ENCODE measurements at places on chromosomes 11 and 22.

DNA sequence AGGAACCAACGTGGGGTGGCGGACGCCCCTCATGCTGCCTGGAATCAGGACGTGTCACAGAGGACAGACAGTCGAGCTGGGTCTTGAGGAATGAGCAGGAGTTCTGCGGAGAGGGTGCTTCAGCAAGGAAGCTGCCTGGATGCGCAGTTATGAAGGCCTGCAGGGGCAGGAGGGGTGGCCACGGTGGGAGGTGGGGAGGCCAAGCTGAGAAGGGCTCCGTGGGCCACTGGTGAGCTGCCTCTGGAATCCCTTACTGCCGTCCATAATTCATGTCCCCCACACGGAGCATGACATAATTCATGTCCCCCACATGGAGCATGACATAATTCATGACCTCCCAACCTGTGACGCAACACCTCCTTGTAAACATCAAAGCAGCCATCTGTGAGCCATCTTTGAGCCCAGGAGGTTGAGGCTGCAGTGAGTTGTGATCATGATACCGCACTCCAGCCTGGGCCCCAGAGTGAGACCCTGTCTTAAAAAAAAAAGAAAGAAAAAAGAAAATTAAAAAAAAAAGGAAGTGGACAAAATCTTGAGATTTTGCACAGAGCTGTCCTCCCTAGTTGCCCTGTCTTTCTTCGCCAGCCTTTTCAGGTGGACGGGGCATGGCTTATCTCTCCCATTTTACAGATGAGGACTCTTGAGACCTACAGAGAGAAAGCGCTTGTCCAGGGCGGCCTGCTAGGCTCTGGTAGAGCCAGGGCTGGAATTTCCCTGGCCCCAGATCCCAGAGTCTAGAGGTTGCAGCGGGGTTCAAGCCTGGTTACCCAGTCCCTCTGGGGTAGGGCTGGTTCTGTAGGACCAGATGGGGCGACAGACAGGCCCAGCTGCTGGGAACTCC is 24.3 kb upstream of the PICK1 start:
- DNase-seq: no peak

- no peak for DNase-seq
Measured at GRCh38 chr11:117978991-117979390, 7.2 kb upstream of the IL10RA start.

DNA sequence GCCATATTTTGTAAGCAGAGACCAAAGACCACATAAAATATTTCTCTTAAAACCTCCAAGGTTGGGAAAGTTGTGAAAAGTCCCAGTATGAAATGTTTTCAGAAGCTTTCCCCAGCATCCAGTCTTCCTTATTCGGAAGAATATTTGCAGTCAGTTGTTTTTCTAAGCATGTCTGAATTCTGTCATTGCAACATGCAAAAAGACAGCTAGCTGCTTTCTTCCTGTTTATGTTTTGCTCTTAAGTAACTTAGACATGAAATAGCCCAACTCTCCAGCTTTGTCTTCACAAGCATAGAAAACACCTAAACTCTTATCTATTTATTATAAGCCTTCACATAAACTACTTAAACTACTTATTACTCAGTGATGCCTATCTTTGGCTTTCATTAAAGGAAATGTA is 57.9 kb upstream of the MMP13 start:
- DNase-seq: no peak

DNA sequence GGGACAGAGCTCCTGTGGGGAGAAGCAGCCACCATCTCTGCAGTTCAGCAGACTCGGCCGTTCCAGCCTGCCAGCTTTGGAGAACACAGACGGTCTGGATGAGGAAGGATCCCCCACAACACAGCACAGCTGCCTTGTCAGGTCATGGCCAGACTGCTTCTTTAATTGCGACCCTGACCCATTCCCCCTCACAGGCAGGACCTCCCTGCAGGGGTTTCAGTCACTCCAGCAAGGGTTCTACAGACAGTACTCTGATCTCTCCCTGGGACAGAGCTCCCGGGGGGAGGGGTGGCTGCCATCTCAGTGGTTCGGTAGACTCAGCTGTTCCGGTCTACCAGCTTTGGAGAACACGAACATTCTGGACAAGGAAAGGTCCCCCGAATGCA is 173.5 kb downstream of the TTC28 start:
- no peak for DNase-seq

DNA sequence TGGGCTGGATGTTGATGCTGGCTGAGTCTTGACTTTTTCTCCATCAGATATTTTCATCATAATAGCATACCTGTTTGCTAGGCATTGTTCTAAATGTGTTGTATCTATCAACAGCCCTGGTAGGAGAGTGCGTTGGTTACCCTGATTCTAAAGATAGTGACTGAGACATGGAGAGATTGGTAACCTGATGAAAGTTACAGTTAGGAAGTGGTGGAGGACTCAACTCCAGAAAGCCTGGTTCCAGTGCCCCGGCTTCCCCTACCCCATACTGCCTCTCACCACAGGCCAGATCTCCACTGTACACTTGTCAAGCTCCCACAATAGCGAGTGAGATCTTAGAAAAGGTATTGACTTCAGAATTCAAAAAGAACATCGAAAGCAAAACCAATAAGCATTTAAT is 22.8 kb upstream of the RELT start:
- DNase-seq: no peak

DNA sequence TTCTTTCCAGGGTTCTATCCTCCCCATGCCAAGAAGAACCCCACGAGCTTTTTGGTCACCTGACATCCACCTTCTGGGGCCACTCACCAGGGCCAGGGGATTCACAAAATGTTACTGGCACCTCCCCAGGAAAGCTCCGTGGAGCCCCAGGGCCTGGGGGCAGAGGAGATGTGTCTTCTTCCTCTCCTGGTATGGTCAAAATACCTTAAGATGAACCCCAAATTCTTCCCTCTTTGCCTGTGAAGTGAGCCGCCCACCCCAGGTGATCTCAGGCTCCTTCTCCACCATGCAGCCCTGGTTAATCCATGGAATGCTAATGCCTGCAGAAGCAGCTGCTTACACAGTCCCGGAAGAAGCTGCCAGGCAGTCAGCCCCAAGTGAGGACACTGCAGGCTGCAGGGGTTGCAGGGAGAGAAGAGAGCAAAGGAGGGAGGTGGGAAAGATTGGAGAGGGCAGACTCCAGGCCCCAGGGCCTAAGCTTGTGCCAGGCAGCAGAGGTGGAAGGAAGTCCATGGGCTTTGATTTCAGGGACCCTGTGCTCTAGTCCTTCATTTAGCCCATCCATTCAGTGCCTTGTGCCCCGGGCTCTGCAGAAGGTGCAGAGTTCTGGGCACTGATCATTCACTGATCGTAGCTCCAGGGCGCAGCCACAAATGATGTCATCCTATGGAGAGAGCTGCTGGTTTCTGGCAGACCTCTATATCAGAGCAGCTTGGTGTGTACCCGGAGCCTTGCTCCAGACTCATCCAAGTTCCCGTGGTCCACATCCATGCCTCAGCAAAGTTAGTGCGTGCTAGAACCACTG is 127.9 kb upstream of the NECTIN1 start:
- no peak for DNase-seq

- no peak for DNase-seq
Measured at GRCh38 chr22:40726514-40726913, 47.2 kb downstream of the MCHR1 start.

DNA sequence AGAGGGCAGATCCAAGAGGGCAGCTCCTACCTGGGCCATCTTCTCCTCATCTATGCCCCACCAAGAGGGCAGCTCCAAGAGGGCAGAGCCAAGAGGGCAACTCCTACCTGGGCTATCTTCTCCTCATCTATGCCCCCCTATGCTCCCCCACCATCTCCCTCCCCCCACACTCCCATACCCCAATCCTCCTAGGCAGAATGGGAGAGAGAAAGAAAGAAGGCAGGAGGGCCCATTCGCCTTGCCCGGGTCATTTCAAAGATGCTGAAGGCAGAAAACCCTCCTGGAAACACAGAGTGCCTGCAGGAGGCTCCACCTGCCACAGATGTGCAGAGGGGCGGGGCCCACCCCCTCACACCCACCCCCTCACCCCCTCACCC is 78.5 kb downstream of the BUD13 start:
- no peak for DNase-seq

DNA sequence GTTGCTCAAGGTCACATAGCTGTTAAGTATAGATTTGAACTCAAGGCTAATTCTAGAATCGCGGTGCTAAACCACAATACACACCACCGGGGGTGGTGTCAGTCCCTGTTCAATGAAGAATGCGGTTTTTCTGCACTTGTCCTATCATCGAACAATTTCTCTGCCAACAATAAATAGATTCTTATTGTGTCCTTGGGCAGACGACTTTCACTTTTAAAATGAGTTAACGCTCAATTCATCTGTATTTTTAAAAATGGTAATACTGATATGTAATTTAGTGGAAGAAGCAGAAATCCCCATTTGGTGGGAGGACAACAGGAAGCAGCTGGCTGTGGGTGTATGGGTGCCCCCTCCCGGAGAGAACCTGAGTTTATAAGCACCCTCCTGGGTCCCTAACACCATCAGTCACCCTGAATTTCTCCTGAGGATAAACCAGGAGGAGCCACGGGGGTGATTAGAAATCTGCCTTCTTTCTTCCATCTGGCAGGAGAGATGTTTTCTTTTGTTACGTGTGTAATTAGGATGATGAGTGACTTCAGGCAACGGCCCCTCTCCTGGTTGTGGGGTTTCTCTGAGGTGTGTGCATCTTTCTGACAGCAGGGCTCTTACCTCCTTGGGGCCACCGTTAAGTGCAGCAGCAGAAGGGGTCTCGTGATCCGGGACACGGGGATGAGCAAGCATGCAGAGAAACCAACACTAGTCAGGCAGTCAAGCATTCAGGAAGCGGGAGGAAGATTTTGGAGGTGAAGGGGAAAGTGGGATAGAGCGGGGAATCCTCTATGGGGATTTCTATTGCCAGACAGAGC is 87.7 kb downstream of the GRAMD1B start:
- DNase-seq: no peak

DNA sequence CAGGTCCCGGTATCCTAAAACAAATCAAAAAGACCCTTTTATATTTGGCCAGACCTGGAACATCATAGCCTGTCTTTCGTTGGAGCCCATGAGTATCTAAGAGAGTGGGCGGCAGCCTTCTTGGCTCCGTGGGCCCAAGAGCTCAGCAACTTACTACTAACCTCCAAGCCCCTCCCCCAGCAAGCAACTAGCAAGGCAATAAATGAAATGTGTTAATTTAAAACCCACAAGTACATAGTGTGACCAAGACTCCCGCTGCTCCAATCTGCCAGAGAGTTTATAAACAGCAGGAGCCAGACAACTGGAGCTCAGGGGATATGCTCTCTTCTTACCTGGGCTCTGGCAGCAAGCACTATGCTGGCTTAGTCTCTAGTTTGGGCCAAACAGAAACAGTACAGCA is 40.8 kb upstream of the CYP2D6 start:
- DNase-seq: no peak

DNA sequence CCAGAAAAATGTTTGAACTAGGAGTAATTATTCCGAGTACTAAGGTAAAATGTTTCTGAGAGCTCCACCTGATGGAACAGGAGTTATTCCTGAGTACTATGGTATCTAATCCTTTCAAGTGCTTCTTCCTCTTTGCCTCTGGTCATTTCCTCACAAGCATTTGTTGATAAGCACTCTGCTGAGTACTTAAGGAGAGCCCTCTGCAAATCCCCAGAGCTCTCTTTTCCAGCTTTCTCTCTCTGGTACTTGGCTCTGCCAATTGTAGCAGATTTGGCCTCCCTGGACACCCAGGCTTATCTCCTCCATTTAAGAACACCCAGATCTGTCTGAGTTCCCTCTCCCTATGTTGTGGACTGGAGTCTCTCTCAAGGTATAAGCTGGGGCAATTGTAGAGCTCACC is 457.0 kb downstream of the MN1 start:
- no peak for DNase-seq

DNA sequence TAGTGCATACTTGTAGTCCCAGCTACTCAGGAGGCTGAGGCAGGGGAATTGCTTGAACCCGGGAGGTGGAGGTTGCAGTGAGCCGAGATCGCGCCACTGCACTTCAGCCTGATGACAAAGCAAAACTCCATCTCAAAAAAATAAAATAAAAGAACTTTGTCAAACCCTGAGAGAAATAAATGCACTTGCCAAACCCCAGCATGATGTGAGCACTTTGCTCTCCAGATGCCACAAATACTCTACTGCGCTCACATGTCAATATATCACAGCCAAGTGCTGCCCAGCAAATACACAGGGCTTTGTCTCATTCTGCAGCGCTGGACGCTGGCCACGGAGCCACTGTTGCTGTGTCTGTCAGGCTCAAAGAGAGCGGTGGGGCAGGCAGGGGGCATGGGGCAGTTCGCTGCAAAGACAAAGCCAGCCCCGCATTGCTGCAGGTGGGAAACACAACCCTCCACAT is 45.1 kb downstream of the AHNAK start:
- no peak for DNase-seq

- DNase-seq: no peak
Measured at GRCh38 chr22:36578619-36579018, 49.7 kb upstream of the EIF3D start.

DNA sequence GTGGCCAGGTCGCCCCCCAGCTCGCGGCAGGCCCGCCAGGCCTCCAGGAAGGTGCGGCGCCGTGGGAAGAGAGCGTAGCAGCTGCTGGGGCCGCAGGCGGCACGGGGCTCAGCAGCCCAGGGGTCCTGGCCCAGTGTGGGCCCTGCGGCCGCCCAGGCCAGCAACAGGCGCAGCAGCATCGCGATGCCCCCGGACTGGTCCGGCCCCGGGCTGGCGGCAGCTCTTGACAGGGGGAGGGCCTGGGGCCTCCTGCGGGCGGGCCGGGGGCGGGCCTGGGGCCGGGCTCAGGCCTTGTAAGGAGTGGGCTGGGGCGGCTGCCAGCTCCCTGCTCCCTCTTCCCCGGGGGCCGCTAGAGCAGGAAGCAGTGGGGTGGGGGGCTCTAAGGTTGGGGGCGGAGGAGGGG is at the start of gene CD248:
TSS of gene CD248 (minus strand) at position 196 of the 403 bp plus-strand sequence. CDS start at position 179, 17 bp downstream.
- no peak for DNase-seq

DNA sequence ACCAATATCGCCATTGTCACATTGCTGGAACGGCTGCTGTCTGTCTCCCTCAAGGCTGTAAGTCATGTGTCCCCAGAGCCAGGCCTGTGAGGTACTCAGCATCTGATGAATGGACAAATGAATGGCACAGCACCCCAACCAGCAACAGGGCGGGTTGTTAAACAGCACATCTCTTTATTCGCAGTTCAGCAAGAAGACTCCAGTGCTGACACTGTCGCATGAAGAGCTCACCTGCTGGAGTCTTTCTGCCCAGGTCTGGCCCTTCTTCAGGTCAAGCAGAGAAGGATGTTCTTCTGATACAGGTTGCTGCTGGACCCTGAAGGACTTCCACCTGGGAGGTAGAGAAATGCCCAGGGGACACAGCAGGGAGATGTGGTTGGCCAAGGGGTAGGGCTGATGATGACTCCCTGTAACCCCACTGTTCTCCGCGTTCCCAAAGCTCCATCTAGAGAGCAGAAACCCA is 4.8 kb downstream of the SPATA19 start:
- DNase-seq: no peak

GRCh38 chr22:44918166-44918924 is 91.5 kb downstream of the PHF21B start:
- DNase-seq: no peak

DNA sequence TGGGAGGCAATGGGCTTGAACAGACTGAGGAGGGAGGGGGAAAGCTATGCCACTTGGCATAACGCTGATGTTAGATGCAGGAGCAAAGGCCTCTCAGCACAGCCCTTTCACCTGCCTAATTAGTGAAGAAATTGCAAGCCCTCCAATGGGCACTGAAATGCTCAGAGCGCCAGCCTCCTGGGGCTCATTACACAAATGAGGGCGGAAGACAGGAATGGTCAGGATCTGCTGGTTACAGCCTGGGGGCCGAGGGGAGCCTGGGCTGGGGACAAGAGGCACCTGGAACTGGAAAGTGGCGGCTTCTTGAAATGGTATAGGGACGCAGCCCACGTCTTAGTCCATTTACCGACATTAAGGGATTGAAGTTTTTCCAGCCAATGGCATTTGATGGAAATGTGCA is 50.2 kb upstream of the PLET1 start:
- no peak for DNase-seq
